HS-5 (cell line): ENCODE measurements at places on chromosomes 1 and 21.

DNA sequence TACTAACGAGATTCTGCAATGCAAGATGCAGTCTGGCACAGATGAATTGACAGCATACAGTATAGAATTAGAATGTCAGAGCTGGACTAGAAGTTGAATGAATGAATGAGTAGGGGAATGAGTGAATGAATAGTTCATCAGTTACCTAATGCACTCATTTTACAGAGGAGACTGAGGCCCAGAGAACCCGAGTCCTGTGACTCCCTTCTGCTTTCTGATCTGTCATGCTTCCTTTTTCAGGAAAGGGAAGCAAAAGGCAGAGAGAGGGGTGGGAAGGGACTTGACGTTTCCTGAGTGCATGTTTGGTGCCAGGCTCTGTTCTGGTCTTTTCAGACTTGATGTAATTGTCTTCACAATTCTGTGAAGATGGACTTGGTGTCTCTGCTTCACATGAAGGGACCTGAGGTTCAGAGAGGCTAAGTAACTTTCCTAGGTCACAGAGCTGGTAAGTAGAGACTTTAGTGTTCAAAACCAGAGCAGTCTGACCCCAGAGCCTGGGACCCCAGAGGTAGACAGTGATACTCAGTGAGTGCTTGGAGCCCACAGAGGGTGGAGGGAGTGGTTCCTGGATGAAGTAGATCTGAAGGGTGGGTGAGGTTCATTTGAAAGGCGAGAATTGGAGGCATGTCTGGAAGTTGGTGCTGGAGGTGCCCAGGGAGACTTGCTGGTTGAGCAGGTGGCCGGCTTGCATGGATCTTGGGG lies 8.0 kb upstream of the MEX3A start:
- no peak for DNase-seq

GRCh38 chr21:18443085-18443484 lies 39.5 kb upstream of the TMPRSS15 start:
- no peak for DNase-seq

GRCh38 chr1:14375226-14375625 lies 223.3 kb upstream of the KAZN start:
- DNase-seq: no peak

- no peak for DNase-seq
Measured at GRCh38 chr21:37686991-37687810, 229.1 kb downstream of the KCNJ6 start.

GRCh38 chr1:17826165-17826488 lies 71.0 kb downstream of the ACTL8 start:
- no peak for DNase-seq

GRCh38 chr1:185787238-185787637 lies 53.0 kb downstream of the HMCN1 start:
- DNase-seq: no peak

- DNase-seq: no peak
Measured at GRCh38 chr1:19213580-19213979, 3.5 kb upstream of the UBR4 start.

GRCh38 chr1:156475568-156476500 lies 24.7 kb downstream of the MEF2D start:
- no peak for DNase-seq

DNA sequence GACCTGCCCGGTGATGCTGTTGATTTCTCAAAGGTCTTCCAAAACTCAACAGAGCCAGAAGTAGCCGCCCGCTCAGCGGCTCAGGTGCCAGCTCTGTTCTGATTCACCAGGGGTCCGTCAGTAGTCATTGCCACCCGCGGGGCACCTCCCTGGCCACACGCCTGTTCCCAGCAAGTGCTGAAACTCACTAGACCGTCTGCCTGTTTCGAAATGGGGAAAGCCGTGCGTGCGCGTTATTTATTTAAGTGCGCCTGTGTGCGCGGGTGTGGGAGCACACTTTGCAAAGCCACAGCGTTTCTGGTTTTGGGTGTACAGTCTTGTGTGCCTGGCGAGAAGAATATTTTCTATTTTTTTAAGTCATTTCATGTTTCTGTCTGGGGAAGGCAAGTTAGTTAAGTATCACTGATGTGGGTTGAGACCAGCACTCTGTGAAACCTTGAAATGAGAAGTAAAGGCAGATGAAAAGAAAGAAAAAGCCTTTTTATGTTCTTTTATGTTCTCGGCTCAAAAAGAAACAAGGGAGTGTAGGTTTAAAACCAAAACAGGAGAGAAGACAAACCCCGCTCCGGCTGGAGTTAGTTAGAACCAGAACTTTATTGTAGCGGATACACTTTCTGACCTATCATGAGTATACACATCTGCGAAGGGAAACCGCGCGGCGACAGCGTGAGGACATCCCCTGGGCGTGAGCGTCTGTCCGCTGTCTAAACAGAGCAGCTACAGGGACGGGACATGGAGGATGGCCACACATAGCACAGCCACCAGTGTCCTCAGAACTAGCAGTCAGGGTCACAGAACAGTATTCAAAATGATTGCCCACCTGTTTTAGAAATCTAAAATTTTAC lies 77.1 kb downstream of the PIK3CD start:
- no peak for DNase-seq

GRCh38 chr1:30262158-30262557 lies 461.2 kb downstream of the MATN1 start:
- no peak for DNase-seq

DNA sequence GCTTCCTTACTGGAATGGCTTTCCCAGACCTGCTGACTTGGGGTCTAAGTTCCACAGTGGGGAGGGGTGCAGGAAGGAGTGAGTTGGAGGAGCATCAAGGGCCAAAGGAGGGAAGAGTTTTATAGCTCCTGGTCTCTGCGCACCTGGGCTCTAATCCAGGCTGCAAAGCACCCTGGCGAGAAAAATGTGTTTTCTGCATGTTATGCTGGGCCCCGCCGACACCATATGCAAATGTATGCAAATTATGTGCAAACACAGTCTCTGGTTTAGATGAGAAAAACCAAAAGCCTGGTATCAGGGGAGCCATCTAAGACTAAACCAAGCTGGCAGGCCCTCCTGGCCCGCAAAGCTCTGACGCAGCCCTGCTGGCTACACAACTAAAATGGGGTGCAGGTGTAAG lies 95.0 kb downstream of the VWA5B1 start:
- DNase-seq: no peak

DNA sequence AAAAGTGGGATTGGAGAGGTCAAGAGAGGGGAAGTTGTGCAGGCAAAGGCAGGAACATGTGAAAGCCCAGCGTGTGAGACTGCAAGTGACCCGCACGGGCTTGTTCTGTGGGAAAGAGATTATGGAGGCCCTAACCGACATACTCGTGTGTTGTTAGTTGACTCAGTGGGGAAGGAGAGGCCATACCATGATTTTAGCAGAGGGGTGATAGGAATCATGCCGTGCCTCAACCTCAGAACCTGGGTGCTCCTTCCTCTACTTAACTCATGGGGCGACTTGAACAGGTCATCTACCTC lies 19.3 kb downstream of the PGLYRP3 start:
- DNase-seq: no peak

GRCh38 chr1:159854693-159855192 lies 7.7 kb downstream of the VSIG8 start:
- no peak for DNase-seq

DNA sequence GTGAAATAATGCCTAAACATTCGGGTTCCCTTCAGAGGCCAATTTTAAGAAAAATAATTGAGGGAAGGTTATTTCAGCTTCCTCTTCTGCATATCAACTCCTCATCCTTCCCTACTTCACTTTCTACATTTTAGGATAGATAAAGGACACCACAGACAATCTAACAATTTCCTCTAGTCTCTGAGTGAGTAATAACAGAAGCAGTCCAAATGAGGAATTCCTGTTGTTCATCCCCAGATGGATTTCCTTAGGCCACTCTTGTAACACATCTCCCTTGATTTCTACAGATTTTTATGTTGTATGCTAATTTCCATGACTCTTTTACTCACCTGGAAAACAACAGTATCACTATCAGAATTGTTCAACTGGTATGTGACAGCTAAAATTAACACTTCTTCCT lies 87.7 kb upstream of the LYPLAL1 start:
- DNase-seq: peak; percentile 53

DNA sequence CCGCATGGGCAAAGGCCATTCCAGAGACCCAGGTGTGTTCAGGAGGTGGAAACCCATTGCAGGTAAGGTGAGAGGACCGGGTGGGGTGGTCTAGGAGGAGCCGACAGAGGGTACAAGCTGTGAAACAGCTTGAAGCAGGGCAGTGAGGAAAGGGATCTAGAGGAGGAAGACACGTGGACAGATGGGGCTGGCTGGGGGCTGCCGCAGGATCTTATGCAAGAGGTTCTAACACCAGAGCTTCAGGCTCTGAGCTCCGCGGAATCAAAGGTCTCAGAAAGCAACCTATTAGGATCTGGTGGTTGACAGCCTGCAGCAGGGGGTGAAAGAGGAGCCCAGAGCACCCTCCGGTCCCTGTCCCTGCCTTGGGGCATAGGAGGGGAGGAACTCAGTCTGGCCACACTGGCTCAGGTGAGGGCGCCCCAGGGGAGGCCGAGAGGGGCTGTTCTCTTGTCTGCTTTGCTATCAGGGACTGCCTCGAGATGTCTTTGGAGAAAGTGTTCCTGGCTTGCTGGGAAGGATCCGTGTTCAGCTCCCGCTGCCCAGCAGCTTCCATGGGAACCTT lies 1.9 kb downstream of the TFF1 start:
- no peak for DNase-seq

GRCh38 chr21:45772180-45772579 lies 128.7 kb downstream of the PCBP3 start:
- no peak for DNase-seq

DNA sequence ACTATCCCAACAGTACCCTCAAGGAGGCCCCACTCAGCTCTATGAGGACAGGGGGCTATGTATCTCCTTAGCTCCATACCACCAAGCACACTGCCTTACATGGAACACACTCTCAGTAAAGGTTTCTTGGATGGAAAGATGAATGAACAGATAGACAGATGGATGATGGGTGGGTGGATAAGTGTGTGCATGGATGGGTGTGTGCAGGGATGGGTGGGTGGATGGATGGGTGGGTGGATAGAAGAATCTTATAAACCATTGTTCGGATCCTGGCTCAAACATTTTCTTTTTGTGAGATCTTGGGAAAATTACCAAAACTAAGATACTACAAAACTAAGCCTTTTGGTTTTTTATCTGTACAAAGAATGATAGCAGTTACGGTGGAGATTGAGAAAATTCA lies 111.0 kb upstream of the NFIA start:
- no peak for DNase-seq

DNA sequence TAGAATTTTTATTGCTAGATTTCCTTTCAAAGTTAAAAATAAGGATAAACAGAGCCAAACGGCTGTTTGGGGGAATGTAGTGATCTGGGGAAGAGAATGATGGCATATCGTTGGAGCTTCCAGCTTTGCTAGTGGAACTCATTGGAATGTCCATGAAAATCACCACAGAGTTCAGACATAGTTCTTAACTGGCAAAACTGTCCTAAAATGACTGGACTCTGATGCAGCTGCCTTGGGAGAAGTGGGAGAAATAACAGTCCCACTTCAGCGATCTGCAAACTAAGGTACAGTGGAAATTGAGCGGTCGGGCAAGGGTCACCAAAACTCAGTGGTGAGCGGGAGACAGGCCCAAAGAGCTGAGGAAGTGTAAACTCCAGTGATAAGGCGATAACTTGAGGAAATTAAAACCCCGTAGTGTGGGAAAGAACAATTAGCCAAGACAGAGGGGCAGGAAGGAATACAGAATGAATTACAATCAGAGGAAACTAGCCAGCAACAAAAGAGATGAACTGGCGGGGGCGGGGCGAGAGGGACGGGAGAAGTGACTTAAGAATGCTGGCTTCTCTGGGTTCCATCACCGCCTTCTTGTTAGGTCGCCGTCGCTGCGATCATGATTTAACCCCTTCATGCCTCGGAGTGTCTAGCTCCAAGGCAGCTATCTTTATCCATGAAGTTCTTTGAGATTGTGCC lies 89.8 kb upstream of the ARHGAP29 start:
- no peak for DNase-seq

- no peak for DNase-seq
Measured at GRCh38 chr1:61093525-61094137, 11.3 kb downstream of the NFIA start.

DNA sequence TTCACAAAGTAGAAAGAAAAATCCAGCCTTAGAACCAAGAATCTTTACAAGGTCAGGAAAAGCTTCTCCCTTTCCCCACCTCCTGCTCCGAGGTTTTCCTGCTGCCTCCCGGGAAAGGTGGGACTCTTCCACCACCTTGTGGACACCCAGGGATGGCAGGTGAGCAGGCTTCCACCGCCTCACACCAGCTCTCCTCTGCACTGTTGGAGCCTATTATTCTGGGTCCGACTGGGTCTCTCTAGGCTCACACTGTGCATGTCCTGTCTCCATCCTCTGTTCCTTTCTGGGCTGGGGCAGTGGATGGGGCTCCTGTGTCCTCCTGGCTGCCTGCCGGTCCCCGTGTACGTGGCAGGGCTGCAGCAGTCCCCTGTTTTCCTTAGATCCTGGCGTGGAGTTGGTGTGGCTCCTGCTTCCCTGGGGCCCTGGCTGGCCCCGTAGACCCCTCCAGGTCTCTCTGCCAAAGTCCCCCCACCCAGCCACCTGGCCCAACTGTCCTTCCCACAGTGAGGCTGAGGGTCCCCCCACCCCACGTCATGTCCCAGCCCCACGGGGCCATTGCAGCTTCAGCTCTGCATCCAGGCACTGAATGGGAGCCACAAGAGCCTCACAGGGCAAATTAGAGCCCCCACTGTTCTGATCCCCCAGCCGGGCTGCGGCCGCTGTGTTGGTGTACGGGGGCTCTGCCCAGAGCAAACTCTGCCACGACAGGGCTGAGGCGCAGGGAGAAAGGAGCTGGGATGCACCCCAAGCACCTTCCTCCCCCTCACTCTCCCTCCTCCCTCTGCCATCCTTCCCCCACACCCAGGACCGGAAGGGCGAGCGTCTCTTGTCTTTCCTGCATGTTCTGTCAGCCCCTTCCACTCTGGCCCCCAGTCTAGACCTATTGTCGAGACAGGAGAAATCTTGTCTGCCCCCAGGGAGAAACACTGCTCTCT lies 3.3 kb upstream of the SLC45A1 start:
- peak; percentile 47 for DNase-seq

- DNase-seq: no peak
Measured at GRCh38 chr1:151292207-151293030, 10.3 kb downstream of the ZNF687 start.

DNA sequence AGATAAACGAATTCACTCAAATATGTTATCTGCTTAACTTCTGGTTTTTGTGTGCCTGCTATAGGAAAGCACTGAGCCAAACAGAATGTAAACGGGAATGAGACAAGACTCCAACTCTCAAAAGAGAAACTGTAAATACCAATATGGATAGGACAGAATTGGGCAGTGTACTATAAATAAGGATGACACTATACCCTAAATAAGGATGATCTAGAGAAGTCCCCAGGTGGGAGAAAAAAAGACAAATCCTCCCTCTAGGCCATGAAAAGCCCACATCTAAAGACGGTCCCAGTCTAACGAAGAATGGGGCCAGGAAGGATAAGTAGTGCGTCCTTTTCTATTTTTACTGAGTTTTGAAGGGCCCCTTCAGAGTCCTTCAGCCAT lies 1.5 kb upstream of the GABPB2 start:
- no peak for DNase-seq

DNA sequence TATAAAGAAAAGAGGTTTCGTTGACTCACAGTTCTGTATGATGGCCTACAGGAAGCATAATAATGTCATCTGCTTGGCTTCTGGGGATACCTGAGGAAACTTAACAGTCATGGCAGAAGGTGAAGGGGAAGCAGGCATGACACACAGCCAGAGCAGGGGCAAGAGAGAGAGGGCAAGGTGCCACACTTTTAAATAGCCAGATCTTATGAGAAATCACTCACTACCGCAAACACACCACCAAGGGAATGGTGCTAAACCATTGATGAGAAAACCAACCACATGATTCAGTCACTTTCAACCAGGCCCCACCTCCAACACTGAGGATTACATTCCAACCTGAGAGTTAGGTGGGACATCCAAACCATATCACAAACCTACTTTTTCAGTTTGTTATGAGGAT lies 245.9 kb upstream of the SGIP1 start:
- no peak for DNase-seq
